ENCODE measurements at places on chromosomes 5 and 9. TPM values are rescaled to one million over a fixed set of nuclear protein-coding genes. Genes with fewer than 3 reads are reported as not detected.

Gene PPP3R2
- total RNA-seq, result not detected

Gene LCN9
- total RNA-seq, result not detected

Gene REEP2
- total RNA-seq, result 1.1 TPM

Gene TTC16
- not detected for total RNA-seq

Gene SIT1
- total RNA-seq, result not detected

Gene C5orf63
- total RNA-seq, result 2.4 TPM

Gene TAF1L
- total RNA-seq, result under 0.01 TPM

Gene LMX1B
- not detected for total RNA-seq

Gene C9
- under 0.01 TPM for total RNA-seq

- no peak for DNase-seq
Observed at GRCh38 chr5:125450771-125451170, 704.3 kb upstream of the ZNF608 start.

DNA sequence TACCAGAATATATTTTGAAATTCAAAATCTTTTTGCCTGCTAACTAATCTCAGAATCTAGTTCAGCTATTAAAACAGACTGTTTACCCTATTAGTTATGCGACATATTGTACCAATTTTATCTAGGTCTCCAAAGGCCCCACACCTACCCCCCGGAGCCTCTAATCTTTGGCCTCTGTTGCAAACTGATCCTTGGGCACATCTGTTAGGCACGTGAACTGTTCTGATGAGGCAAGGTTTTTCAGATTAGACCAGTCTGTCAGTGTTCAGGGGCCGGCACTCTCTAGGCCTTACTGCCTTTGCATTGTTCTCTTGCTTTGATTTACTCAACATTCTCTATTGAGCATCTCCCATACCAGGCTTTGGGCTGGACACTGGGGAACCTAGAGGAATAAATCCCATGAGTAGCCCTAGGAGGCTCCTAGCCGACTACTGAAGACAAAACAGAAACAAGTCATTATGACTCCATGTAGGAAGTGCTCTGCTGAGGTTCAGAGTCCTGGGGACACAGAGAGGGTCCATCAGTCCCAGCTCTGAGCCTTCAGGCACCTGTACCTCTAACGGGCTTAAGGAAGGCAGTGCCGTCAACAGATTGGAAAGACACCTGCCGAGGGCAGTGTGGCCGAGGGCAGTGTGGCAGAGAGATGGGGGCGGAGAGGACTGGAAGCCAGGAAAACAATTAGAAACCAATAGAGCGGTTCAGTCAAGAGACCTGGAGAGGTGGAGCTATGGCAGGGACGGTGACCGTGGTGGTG is 245.1 kb downstream of the AOPEP start:
- no peak for DNase-seq

- no peak for DNase-seq
Observed at GRCh38 chr9:93864032-93864431, 91.1 kb downstream of the BARX1 start.

GRCh38 chr9:84940294-84940693 is 270.8 kb downstream of the NTRK2 start:
- DNase-seq, result no peak

DNA sequence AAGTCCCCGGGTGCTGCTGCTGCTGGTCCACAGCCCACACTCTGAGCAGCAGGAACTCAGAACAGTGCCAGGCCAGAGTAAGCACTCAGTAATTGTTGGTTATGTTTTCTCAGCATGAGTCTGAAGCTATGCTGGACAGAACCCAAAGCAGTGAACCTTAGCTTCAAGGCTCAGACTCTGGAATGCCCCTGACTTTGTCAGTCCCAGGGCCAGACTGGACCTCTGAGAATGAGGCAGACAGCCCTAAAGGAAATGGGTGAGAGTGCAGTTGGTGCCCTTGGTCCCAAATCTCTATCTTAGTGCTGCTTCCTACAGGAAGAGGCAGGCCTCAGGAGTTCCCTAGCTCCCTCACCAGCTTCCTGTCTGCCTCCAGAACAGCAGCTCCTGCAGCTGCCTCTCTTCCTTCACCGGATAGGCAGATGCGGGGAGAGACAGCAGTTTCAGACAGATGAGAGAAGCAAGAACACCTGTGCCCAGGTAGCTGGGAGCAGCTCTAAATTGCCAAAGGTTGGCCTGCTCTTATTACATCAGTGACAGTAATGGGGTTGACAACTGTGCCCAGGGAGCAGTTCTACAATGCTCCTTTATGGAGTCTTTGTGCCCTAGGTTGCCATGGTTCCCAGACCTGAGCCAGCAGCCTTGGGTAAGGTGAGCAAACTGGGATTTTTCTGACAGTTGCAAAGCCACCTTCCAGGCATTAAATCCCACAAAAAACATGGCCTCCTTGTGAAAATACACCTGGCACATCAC is 82.2 kb upstream of the CXCL14 start:
- no peak for DNase-seq

DNA sequence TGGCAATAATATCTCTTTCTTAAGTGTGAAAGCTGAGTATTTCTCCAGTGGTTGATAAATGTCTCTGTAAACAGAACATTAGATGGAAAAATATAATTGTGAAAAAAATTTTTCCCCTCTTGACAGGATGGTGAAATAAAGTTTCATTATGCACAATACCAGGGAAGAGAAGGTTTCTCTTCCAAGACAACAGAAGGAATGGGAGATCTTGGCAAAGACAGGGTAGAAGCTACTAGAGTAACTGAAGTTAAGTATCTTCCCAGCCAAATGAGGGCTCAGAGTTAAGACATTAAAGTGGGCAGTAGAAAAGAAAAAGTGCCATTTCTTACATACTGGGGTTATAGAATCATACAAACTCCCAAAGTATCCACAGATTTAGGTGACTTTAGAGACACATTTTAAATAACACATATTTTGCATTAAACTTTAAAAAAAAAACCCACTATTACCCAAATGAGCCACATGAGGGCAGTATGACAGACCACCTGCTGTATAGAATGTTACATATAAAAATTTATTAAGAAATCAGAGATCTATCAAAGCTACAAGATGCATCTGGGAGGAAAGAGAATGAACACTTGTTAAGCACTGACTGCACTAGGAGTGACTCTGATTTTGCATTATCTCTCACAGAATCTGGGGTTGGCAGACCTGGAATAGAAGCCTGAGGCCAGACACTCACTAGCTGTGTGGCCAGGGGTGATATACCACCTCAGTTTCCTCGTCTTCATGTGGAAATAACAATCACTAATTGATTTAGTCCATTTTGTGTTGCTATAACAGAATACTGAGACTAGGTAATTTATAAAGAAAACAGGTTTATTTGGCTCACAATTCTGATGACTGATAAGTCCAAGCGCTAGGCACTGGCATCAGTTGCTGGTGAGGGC is 98.5 kb downstream of the ARSB start:
- DNase-seq, result peak; percentile 29

GRCh38 chr5:148864113-148864841 is 37.9 kb downstream of the ADRB2 start:
- peak; percentile 80 for DNase-seq

GRCh38 chr5:152056931-152057330 is 132.3 kb upstream of the GLRA1 start:
- no peak for DNase-seq

DNA sequence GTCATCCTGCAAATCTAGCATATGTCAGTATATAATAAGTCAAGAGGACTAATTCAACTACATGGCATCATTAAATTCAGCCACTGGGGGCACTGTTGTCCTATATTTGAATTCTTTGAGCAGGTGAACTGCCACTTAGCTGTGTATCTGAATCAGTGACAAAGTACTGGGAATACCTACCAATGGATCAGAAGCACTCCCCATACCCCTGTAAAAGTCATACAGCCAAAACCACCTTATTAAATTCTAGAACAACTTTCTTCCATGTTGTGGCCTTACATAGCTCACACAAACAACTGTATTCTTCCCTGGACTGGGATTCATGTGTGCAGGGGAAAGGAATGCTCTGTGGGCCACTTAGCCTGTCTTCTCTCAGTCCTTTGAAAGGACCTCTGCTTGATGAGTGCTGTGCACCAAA is 57.4 kb upstream of the PLPP6 start:
- DNase-seq, result peak; percentile 64

DNA sequence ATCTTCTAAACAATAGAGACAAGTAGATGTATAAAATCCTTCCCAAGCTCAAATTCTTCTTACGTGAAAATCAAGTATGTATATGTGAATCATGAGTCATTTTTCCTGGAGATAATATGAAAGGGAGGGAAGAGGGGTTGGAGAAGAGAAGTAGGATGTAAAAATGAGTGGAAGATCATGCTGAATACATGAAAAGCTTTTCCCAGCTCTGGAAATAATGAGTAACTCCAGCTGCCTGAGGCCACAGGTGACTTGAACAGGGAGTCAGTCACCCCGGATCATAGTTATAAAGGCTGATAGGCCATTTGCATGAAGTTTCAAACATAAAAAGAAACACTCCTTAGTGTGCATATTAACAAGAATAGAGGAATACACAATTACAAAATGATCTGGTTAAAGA is 486.7 kb downstream of the EFNA5 start:
- no peak for DNase-seq

GRCh38 chr9:74951107-74951720 is 1.5 kb downstream of the C9orf40 start:
- DNase-seq, result no peak

DNA sequence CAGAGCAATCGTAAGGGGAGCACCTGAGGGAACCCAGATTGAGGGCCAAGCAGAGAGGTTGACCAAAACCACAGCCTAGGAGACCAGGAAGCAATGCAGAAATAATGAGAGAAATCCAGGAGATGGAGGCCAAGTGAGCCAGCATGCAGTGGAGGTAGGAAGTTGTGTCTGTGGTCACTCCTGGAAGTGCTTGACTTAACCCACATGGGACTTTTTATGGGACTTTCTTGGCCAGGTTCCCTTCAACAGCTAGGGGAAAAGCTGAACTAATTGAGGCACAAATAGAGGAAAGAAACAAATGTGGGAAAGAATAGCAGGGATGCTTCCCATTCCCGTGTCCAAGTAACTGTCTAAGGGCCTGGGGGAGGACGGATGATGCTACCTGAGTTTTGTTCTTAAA is 293.2 kb upstream of the CLINT1 start:
- no peak for DNase-seq

- DNase-seq, result no peak
Observed at GRCh38 chr5:68521776-68522175, 306.2 kb downstream of the PIK3R1 start.

- no peak for DNase-seq
Observed at GRCh38 chr5:137758715-137759306, 4.6 kb upstream of the HNRNPA0 start.

DNA sequence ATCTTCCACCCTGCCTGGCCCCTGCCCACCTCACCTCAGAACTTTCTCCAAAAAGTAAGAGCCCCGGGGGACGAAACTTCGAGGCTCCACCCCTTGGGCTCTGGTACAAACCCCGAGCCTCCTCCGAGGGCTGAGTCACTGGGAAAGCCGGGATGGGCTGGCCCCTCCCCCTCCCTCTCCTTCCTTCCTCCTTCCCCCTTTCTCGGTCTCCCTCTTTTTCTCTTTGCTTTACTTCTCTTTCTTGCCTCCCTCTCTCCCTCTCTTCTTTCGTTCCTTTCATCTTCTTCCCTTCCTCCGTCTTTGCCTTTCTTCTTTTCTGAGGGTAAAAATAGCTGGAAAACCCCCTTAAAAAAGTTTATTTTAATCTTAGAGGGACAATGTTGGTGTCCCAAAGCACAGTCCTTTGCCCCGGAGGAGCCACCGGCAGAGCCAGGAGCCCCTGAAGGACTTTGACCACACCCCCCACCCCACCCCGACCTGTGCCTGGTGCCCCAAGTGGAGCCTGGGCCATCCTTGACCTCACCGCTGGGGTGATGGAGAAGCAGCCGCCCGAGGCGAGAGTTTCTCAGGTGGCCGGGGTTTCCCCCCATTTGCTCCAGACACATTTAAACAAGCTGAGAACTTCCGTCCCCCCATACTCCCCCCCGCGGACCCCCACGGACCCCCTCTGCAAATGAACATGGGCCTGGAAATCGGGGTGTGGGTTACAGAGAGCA is 5.7 kb upstream of the NOTCH1 start:
- no peak for DNase-seq

- no peak for DNase-seq
Observed at GRCh38 chr5:167530548-167530947, 760.9 kb upstream of the WWC1 start.

GRCh38 chr9:20178197-20178596 is 389.4 kb upstream of the SLC24A2 start:
- no peak for DNase-seq

GRCh38 chr5:32193591-32193990 is 19.5 kb upstream of the GOLPH3 start:
- DNase-seq, result peak; percentile 98

GRCh38 chr9:130209422-130209821 is 37.2 kb downstream of the NCS1 start:
- no peak for DNase-seq

- DNase-seq, result peak; percentile 87
Observed at GRCh38 chr9:128558431-128559310, 6.3 kb downstream of the SPTAN1 start.

- peak; percentile 12 for DNase-seq
Observed at GRCh38 chr5:173973616-173973969, 15.4 kb upstream of the C5orf47 start.

DNA sequence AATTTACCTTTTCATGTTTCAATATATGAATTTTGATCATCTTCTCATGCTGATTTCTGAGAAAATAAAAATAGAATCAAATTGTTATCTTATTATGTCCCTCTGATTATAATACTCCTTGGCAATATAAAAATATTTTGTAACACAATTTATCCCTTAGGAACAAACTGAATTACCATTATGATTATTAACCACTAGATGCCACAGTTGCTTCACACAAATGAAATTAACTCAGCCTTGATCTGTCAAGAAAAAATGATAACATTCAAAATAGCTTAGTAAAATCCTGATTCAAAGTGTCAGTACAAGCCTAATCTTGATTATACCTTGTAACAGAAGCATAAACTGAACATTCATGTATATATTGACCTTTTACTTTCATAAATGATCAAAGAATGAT is 4.8 kb upstream of the CHSY3 start:
- peak; percentile 34 for DNase-seq

- DNase-seq, result no peak
Observed at GRCh38 chr9:120464176-120464886, 115.6 kb downstream of the CDK5RAP2 start.
